ENCODE measurements at places on chromosomes 4 and X.

DNA sequence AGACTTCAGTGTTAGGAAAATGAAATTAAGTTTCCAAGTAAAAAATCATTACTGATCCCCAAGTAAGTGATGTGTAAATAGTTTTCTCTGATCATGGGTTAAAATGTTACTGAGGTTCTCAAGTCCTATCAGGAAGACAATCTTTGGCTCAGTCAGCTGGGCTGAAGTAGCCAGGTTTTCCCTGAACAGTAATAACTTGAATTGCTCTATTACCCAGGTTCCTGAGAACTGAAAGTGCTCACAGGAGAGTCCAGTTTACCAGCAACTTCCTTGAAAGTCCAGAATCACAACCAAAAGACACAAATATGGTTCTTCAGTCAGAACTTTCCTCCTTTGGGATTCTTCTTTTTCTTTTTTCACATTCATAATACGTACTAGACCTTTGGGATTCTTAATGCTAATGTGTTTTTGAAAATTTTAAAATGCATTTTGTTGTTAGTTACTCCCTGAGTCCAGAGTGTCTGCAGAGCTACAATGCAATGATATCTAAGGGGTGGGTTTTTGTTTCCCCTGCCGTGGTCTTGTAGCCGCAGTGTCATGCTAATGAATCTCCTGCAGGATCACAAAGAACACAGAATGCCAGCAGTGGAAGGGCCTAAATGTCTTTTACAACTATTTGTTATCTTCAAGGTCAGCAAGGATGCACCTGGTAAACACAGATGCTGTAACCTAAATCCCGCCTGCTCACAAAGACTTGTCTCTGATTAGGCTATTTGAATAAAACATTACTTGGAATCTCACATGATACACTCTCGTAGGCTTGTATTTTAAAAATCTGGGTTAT, 439.8 kb upstream of the NR3C2 start:
- no peak for DNase-seq

GRCh38 chr4:35793045-35793722, 451.1 kb downstream of the ARAP2 start:
- no peak for DNase-seq

DNA sequence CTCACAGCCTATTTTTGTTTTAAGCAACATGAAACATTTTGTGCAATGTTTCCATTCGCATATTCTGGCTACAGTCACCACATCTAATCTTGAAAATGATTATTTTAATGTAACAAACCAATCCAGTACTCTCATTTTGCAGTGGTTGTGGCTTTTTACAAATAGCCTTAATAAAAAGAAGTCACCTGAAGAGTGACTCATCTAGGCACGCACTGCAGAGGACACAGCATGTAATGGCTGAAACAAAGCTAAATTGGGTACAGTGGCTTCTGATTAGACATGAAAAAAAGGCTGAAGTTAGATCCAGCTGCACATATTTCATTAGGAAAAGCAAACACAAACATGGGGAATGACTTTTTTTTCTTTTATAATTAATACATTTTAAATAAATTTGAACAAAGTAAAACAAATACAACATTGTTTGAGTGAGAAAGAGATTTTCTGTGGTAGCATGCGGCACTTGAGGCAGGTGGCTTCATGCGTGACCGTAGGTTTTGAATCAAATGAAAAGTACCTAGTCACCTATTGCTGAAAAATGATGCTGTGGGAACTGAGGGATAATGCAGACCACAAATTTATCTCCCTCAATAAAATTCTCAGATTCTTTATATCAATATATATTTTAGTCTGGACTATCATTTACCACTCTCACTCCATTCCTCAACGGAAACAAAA, 240.8 kb upstream of the DDX53 start:
- no peak for DNase-seq

GRCh38 chrX:55014897-55015299, 14.7 kb downstream of the APEX2 start:
- no peak for DNase-seq

GRCh38 chrX:10047133-10047532, 80.0 kb downstream of the CLDN34 start:
- DNase-seq = no peak

- DNase-seq = peak; percentile 96
These were observed at the start of gene PCGF3 for GRCh38 chr4:705278-706082. Gene PCGF3 (plus strand): TSS chr4:705832. CDS start chr4:733681, 27,849 bp downstream.

DNA sequence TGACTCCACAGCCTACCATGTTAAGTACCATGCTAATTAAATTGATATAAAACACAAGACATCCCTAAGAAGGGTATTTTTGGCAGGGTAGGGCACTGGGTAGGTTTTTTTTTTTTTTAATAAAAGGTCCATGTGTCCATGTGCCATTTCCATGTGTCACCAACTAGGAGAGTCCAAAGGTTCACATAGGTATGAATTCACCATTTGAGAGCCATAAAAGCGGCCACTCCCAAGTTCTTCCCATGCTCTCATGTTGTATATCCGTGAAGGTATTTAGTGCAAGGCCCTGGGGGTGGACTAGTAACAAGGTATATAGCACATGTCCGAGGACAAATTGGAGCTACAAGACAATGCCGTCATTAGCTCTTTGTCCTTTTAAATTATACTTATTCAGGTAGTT, 107.3 kb downstream of the PDE5A start:
- DNase-seq = no peak

DNA sequence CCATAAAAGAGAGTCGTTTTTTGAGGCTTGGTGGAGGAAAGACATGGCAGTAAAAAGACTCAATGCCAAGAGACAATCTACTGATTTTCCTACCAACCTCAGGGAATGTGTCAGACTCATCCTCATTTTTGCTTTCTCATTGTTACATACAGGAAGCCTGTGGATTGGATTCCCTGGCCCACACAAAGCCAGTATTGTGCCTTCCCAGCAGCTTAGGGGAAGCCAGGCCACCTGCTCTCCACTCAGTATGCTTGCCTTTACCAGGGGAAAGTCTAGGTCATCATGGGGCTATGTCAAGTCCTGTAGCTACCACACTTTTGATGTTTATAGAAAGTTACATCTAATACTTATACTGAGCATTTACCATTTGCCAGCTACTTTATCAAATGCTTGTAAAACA, 11.0 kb downstream of the BMX start:
- no peak for DNase-seq

DNA sequence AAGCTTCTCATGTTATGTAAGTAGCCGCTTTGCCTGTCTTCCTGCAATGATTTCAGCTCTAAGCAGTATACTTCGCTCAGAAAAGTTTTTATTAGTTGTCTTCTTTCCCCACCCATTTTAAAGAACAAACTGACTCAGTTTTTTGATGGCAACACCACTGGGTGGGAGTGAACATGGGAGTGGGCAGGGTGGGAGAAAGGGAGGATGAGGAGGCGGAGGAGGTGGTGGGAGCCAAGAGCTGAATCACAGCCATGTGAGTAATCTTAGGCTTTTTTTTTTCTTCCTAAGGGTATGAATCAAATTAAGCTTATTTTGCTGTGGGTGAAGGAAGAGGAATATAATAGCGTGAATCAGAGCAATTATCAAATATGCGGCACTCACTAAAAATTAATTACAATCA, 574.3 kb upstream of the DIPK2B start:
- DNase-seq = no peak

DNA sequence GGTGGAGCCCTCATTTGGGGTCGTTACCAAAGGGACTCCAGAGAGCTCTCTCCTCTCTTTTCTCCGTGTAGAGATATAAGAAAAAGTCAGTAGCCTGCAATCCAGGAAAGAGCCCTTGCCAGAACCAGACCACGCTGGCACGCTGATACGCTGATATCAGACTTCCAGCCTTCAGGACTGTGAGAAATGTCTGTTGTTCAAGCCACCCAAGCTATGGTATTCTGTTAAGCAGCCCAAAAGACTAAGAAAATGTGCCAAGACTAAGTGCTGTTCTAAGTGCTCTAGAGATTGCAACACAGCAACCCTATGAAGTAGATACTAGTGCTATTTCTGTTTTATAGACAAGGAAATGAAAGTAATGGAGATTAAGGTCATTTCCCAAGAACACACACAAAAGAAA, 205.7 kb downstream of the CAMK2D start:
- DNase-seq = no peak

GRCh38 chr4:41012293-41012692, 202.0 kb downstream of the APBB2 start:
- no peak for DNase-seq

DNA sequence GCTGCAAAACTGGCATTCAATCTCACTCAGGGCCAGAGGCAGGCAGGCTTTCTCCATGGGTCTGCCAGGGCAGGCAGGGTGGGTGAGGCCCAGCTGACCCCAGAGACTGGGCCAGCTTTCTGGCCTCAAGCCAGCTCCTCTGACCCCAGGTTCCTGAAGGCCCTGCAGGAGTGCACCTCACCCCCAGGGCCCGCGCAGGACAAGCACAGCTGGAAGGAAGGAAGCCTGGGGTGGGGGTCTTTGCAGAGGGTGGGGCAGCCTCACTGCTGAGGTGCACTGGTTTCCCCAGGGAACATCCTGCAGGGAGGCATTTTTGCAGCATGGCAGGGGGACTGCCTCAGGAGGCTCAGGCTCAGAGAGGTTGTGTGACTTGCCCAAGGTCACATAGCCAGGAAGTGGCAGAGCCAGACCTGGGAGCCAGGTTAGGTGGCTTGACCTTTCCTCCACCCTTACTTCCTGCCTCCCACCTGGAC, 31.5 kb upstream of the AFAP1 start:
- no peak for DNase-seq

Measured in stimulated activated CD4-positive, alpha-beta T cell treated with anti-CD3 and anti-CD28 coated beads, Interleukin-1b, Interleukin-23, amount 100 ng/mL, for 24 hours (primary cell).